ENCODE measurements at places on chromosomes 7 and 10.

DNA sequence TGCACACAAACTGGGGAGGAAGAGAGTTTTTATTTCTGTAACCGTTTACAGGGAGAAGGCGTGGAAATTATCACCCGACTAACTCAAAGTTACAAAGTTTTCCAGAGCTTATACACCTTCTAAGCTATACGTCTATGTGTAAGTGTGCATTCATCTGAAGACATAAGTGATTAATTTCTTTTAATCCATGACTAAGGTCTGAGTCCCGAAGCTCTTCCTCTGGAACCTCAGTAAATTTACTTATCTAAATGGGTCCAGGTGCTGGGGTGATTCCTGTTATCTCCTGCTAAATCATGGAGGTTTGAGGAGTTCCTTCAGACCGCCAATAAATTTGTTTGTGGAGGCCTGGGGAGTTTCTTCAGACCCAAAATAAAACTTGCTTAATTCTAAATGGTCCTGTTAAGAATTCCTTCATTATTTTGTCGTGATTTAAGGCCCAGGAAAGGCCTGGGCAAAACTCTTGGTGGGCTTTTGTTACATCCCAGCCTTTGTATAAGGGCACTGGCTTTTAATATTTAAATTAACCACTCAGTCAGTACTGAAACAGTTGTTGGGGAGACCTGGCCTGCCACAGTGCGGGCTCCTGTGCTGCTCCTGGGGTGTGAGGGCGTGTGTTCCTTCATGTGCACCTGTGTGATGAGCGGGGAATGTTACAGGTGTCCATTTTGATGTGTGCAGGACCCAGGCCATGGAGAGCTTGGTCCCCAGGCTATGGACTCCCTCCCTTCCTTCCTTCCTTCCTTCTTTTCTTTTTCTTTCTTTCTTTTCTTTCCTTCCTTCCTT, 5.8 kb upstream of the METTL27 start:
- no peak for DNase-seq

DNA sequence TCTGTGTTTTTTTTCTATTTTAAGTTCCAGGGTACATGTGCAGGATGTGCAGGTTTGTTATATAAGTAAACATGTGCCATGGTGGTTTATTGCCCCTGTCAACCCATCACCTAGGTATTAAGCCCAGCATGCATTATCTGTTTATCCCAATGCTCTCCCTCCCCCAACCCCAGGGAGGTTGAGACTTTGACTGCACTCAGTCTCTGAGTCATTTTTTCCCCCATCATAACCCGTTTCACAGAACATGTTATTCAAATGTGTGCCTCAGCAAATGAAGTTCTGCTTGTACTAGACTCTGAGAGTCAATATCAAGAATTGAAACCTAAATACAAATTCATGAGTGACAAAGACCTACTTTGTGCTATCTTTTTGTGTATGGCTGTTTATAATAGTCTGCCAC, 70.0 kb upstream of the CYP26C1 start:
- no peak for DNase-seq

GRCh38 chr10:6514844-6515780, 65.0 kb downstream of the PRKCQ start:
- DNase-seq = no peak

GRCh38 chr7:21269021-21269420, 158.9 kb upstream of the SP4 start:
- DNase-seq = no peak

- DNase-seq = no peak
Measured at GRCh38 chr10:111089293-111089692, 12.5 kb downstream of the ADRA2A start.

DNA sequence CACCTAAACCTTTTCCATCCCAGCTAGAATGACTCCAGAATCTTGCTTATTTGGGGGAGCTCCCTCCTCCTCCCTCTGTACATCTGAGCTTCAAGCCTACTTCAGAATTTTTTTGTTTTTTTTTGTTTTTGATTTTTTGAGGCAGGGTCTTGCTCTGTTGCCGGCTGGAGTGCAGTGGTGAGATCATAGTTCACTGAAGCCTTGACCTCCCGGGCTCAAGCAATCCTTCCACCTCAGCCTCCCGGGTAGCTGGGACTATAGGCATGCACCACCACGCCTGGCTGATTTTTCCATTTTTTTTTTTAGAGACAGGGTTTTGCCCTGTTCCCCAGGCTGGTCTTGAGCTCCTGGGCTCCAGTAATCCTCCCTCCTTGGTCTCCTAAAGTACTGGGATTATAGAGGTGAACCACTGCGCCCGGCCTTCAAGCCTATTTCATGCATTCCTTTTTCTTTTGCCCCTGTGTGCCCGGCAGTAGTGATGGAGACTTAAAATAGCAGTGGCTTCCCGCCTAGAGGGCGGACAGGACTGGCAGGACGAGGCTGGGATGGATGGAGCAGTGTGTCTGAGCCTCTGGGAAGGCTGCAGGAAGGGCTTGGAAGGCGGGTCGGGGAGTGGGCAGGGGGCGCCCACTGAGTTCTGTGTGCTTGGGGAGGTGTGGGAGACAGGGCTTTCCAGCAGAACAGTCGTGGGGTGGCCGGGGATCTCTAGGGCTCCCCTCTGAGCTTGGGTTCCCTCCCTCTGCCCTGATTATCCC, 8.8 kb downstream of the CUX1 start:
- no peak for DNase-seq

DNA sequence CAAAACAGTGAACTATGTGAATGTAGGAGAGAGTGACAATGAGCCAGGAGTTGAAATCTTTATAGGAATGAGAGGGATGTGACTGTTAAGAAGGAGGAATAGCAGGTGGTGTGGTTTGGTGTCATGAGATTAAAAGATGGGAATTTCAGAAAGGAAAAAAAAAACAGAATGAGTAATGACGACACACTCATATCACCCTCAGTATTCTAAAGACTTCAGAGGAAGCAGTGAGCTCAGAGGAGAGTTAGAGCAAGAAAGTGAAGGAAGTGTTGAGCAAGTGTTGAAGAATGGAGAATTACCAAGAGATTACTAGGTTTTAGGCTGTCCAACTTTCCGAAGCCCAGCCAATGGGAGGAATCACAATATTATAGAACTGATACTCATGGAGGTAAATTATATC, 220.5 kb upstream of the HGF start:
- DNase-seq = no peak

DNA sequence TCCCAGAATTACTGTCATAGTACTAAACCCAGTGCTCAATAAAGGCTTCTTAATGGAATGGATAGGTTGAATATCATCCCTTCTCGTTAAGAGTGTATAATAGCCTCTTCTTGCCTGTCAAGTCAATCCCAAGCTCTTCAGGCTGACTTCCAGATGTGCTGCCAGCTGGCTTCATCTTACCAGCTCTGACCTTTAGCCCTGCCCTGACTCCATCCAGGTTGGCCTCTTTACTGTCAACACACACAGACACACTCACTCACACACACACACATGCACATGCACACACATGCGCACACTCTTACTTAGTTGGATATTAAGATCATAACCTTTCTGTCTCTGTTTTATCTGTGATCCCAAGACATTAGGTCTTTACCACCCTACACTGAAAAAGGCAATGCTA, 49.1 kb downstream of the ASB4 start:
- no peak for DNase-seq

DNA sequence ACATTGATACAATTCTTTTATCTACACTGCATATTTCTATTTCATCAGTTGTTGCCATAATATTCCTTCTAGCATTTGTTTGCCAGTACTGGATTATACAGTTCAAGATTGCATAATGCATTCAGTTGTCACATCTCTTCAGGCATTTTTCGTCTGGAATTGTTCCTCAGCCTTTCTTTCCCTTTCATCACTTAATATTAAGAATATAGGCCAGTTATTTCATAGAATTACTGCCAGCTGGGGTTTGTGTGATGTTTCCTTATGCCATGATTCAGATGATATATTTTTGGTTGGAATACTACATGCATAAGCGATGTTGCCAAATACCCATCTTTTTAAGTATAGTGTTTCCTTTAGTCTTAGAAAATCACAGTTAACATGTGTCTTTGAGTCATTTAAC, 20.8 kb downstream of the KIFBP start:
- DNase-seq = no peak

GRCh38 chr10:63798599-63799498, 277.6 kb downstream of the REEP3 start:
- no peak for DNase-seq

DNA sequence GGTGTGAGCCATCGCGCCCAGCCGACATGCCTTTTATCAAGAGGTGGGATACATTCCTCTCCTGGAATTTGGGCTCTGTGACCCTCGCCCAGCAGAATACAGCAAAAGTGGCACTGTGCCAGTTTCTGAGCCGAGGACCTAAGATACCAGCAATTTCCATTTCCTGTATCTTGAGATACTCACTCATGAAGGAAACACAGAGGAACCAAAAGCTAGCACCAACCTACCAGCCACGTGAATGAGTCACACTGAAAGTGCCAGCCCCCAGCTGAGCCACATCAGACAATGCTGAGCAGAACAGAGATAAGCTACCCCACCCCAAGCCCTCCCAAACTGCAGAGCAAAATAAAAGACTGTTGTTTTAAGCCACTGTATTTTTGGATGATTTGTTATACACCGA, 56.3 kb downstream of the CACUL1 start:
- no peak for DNase-seq

GRCh38 chr10:62454687-62455397, 80.7 kb downstream of the ZNF365 start:
- DNase-seq = no peak

DNA sequence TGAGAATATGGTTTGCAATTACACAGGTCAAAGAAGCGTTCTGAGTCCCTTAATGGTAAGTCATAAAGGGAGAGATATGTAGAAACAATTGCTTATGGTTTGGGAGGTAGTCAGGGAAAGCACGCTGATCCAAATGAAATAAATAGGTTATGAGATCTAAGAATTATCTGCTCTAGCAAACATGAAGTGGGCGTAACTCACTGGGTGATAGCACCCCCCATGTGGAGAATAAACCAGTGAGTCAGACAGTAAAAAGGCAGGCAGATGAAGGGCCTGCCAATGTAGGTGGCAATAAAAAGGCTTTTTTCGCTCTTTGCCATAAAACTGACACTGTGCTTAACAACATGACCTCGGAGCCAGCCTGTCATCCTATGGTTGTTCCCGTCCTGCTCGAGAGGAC, 306.9 kb downstream of the GLRX3 start:
- no peak for DNase-seq

DNA sequence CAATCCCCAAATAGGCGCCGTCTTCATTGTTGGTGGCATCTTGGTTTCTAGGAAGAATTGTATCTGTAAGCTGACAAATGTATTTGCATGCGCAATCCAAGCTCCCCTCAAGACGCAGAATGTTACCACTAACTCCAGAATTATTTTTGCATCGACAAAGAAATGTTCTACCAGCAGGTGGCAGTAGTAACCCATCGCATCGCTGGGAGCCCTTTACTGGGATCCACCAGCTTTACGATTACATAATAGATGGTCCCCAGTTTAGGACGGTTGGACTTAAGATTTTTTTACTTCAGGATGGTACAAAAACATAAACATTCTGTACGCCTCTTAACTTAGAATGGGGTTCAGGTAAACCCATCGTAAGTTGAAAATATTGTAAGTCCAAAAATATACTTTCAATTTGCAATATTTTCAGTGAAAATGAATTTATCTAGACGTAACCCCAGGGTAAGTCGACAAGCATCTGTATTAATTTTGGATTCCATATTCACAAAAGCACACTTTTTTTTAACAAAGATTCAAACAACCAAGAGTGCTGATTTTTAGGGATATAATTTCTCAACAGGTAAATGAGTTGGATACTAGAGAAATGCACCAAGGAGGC, 114.0 kb upstream of the COBL start:
- DNase-seq = peak; percentile 46

DNA sequence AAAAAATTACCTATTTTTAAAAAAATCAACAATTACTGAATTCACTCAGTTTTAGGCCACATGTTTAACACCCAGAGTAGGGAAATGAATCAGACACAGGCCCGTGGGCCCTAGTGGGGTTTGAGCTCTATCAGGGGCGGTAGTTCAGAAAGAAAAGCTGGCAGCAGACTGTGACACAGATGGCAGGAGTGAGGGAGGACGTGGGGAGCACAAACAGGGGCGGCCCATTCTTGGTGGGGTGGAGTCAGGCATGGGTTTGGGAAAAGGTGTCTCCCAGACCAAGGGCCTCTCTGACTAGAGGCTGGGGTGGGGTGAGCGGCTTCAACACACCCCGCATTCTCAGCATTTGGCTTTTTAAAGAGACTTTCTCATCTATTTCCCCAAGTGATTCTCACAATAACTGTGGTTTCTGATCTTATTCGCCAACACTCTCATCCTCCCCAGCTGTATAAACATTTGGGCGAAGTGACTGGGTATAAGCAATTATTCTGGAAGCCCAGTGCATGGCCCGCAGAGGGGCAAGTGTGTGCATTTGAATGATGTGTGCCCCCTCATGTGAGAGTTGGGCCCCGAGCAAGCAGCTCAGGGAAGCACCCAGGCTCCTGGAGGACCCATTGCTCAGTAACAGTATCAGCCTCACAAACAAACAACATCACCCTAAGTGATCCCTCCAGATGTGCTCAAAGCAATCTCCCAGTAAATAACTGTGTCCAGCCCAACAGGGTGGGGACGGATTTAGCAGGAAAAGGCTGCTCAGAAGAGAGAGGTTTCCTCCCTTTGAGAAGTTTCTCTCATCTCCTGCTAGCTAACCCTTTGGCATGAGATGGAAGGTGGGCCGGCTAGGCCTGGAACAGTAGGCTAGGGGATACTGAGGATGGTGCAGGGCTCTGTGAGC, 437.6 kb upstream of the ZMIZ1 start:
- no peak for DNase-seq

GRCh38 chr7:104123786-104124185, 84.0 kb downstream of the ORC5 start:
- no peak for DNase-seq

DNA sequence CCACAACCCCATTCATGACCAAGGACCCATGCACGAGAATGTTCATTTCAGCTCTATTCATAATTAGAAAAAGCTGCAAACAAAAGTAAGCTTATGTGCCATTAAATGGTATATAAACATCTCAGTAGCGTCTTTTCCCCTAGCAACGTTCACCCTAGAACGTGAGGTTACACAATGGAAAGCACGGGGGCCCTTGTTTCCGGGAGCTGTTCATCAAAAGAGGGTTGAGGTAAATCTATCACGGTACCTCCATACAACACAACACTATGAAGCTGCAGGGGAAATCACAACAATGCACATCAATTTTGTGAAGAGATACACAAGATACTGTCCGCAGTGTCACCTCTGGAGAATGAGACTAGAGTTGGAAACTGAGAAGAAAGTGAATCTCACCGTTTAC, 80.9 kb upstream of the DDC start:
- DNase-seq = no peak

DNA sequence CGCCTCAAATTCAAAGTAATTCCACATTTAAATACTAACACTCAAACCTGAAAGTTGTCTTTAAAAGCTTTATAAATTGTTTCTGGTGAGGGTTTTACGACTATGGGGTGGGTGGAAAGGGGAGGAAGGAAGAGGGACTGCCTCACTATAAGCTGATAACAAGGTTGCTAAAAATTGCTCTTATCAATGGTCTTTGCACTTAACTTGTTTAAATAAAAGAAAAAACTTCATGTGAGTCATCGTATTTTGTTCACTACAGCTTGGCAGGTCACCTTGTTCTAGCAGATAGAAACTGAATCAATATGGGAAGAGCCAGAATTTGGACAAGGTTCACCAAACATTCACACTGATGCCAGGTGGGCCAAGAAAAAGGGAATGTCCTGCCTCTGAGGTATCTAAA, 129.2 kb downstream of the TES start:
- no peak for DNase-seq
